ENCODE measurements at places on chromosomes 2 and 18. TPM values are rescaled to one million over a fixed set of nuclear protein-coding genes. Genes with fewer than 3 reads are reported as not detected.

Gene OR6B2
- not detected for total RNA-seq

Gene EMILIN1
- total RNA-seq: 45.4 TPM

DNA sequence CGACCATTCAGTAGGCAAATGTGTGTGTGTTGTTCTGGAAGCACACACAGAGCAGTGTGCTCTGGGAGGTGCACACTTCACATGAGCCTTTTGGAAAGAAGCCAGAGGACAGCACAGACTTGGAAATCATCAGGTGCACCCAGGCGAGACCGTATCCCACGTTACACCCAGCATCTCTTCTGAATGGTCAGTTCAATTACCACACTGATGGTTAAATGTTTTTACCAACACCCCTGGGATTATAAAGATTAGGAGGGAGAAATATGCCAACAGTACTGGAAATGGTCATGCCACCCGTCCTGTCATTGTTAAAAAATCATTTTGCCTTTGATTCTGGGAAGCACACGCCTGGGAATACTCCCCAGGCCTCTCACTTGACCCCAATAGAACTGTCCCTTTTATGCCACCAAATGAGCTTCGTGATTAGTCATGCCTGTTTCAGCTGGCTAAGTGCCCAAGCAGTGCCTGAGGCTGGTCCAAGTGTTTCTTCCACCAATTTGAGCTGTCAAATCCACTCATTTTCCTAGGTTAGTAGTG is 183.7 kb downstream of the NRP2 start:
- DNase-seq: peak; percentile 54

GRCh38 chr2:71727562-71727961 is 274.2 kb downstream of the DYSF start:
- no peak for DNase-seq

GRCh38 chr2:232372231-232373208 is 6.0 kb upstream of the ALPP start:
- no peak for DNase-seq

DNA sequence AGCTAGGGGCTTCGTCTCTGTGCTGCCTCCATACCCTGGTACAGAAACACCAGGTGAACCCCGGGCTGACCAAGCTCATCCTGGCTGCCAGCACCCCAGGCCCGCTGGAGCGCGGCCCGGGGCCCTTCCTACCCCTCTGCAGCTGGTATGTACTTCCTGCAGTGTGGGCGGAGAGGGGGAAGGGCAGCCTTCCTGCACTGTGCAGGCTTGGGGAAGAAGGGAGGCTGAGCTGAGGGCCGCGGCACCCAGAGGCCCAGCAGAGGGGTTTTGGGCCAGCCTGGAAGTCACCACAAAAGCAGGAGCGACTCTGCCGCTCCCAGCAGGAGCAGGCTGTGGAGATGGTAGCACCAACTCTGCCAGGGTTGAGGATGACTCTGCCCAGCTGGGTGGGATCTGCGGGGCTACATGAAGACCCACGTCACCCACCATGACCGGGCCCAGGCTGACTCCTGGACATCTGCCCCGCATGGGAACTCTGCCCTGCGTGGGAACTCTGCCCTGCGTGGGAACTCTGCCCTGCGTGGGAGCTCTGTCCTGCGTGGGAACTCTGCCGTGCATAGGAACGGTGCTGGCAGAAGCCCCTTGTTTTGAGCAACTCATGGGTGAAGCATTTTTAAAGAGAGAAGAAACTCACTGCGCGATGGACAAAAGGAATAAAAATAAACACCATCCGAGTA is 273.3 kb downstream of the NDUFA10 start:
- DNase-seq: no peak

DNA sequence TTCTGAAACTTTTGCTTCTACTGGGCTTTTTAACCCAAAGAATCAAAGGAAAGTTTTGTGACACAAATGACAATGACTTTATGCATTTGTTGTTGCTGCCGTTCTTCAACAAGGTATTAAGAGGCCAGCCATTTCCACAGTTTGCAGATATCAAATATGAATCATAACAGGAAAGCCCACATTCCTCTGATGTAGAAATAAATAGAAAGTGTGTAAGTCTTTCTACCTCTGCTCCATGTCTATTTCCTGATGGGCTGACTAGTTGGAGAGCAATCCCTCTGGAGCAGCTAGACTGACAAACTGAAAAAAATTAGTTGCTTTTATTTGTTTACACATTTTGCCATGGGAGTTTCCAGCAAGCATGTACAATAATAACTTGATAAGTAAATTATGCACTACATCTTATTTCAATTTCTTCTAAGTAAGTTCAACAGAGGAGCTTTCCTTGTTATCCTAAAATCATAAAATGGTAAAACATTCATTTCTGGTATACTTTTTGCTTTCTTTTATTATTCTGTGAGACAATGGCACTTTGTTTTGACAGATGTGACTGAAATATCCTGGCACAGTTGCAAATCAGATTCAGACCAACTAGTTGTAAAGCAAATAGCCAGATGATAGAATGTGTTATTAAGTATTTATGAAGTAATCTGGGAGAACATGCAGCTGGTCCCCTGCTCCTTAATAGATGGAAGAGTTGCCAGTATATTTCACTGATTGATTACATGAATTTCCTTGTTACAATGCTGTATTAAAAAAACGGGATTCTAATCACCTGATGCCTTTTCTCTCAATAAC is 266.7 kb downstream of the METTL4 start:
- no peak for DNase-seq

DNA sequence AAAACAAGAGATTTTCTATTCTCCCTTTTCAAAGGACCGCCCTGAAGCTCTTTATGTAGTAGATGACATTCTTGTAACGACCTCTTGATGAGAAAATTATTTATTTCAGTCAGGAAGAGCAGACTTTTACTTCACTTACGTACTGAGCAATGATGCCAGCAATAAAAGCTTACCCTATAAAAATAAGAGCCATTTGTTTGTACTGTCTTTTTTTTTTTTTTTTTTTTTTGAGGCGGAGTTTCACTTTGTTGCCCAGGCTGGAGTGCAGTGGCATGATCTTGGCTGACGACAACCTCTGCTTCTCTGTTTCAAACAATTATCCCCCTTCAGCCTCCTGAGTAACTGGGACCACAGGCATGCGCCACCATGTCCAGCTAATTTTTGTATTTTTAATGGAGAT is 39.2 kb downstream of the CRIM1 start:
- DNase-seq: peak; percentile 42

DNA sequence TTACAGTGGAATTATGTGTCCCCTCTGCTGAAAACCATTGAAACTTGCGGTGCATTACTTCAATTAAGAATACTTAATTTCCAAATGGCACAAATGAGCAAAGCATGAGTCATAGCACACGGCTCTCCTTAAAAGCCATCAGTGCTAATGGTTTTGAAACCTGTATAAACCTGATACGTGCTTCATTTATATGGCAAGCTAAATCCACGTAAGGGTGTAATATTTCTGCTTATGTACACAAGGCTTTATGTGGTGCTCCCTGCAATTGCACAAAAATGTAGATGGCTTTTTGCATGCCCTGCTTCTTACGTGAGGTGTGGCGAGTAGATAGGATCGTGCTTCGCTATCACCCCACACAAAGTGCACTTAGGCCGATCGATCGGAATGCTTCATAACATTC is 840.9 kb downstream of the GALR1 start:
- no peak for DNase-seq

DNA sequence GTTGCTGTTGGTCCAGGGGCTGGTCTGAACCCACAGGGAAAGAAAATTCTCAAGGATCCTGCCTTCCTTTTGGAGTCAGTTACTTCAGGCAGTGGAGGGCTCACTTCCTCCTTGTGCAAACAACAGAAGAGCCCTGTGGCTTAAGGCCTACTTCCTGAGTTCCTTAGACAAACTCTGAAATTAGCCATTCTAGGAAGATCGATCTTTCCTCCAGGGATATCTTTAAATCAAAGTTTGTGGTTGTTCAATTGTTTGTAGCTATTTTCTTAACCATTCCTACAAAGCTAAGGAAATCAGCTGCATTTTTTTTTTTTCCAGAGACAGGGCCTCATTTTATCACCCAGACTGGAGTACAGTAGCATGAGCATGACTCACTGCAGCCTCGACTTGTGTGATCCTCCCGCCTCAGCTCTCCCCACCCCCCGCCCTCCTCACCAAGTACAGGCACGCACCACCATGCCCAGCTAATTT is 156.0 kb downstream of the TANC1 start:
- DNase-seq: no peak

GRCh38 chr2:69114534-69114933 is 101.6 kb downstream of the ANTXR1 start:
- no peak for DNase-seq

- DNase-seq: no peak
Measured at GRCh38 chr2:167293172-167293781, 405.0 kb downstream of the XIRP2 start.

DNA sequence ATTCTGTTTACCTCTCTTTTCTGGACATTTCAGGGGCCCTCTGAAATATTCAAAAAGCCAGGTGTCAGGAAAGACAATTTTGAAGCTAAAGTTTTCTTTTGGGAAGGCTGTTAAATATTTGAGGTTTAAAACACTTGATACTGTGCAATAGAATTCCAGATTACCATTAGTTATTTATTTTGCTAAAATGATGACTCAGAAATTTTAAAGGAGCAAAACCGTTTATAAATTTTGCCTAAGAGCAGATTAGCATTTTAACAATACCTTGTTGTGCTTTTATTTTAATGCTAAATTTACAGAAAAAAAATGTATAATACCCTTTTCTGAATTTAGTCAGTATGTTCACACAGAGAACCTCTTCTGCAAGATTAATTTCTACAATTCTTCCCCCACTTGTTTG is 1159.9 kb downstream of the DSC3 start:
- DNase-seq: no peak
